ENCODE measurements at places on chromosomes 5 and 9.

DNA sequence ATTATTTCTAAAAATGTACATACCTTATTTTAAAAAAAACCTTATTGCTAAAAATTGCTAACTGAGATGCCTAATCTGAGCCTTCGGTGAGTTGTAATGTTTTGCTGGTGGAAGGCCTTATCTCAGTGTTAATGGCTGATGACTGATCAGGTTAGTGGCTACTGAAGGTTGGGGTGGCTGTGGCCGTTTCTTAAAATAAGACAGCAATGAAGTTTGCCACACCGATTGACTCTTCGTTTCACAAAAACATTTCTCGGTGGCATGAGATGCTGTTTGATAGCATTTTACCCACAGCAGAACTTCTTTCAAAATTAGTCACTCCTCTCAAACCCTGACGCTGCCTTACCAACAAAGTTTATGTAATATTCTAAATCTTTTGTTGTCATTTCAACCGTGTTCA lies 14.7 kb downstream of the CENPK start:
- no peak for DNase-seq

GRCh38 chr5:82277613-82277986 lies 554 bp downstream of the RPS23 start:
- DNase-seq, result no peak

GRCh38 chr5:151721087-151721646 lies 34.5 kb upstream of the SPARC start:
- DNase-seq, result no peak

- no peak for DNase-seq
Observed at GRCh38 chr5:50873595-50874277, 207.3 kb downstream of the PARP8 start.

GRCh38 chr5:179431221-179431824 lies 86.1 kb upstream of the ADAMTS2 start:
- DNase-seq, result no peak

- no peak for DNase-seq
Observed at GRCh38 chr9:92176800-92177185, 61.6 kb upstream of the SPTLC1 start.

- DNase-seq, result no peak
Observed at GRCh38 chr9:120971938-120972337, 45.3 kb upstream of the TRAF1 start.

- DNase-seq, result no peak
Observed at GRCh38 chr5:133525126-133525525, 87.2 kb downstream of the FSTL4 start.

DNA sequence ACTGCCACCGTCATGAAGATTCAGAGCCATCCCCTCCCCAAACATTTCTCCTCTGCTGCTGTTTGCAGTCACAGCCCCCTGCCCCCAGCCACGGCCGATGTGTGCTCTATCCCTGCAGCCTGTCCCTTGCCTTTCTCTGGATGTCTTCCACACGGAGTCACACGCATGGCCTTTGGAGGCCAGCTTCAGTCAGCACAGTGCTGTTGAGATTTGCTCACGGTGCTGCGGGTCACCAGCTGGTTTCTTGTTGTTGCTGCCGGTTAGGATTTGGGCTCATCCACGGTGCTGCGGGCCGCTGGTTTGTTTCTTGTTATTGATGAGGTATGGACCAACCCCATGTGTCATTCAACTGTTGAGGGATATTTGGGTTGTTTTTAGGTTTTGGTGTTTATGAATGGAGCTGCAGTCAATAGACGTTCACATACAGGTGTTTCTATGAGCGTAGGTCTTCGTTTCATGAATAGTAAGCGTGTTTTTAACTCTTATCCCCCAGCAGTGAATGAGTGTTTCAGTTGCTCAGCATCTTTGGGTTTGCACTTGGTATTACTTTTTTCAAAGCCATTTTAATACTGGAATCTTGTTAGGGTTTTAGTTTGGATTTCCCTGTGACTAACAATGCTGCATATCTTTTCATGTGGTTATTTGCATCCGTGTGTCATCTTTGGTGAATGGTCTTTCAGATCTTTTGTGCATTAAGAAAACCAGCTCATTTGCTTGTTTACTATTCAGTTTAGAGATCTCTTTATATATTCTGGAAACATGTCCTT lies 57.6 kb downstream of the AHRR start:
- no peak for DNase-seq

- DNase-seq, result no peak
Observed at GRCh38 chr9:105958587-105958986, 264.2 kb downstream of the TMEM38B start.

DNA sequence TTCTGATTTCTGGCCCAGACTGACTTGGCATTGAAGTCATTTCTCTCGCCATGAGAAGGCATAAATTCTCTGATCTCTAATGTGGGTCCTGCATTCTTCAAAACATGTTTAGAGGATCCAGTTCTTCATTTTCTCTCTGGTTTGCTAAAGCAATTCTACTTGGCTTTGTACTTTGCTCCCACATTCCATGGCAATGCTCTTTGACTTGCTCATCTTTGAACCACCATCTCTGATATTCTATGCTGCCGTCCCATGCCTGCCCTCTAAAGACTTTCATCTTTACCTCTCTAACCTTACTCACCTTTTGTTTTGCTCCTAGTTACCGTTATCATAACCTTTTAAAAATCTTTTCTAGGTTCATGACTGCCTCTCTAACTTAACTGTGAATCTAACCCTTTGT lies 366.9 kb downstream of the KIF4B start:
- DNase-seq, result no peak

DNA sequence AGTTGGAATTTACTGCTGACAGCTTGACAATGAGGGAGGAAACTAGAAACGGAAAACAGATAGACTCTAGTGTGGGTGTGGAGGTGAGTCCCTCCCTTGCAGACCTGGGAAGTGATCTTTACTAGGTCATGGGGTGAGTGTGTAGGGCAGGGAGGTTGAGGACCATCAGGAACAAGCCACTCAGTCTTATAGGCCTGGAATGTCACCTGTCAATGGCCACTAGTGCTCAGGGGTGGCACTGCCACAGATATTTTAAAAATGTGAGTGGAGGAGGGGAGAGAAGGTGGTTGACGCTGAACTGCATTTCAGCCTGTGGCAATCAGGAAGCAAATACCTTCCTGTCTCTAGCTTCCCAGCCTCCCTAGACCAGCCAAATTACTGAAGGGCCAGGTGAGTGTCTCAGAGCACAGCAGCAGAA lies 9.0 kb downstream of the OR2S2 start:
- no peak for DNase-seq

DNA sequence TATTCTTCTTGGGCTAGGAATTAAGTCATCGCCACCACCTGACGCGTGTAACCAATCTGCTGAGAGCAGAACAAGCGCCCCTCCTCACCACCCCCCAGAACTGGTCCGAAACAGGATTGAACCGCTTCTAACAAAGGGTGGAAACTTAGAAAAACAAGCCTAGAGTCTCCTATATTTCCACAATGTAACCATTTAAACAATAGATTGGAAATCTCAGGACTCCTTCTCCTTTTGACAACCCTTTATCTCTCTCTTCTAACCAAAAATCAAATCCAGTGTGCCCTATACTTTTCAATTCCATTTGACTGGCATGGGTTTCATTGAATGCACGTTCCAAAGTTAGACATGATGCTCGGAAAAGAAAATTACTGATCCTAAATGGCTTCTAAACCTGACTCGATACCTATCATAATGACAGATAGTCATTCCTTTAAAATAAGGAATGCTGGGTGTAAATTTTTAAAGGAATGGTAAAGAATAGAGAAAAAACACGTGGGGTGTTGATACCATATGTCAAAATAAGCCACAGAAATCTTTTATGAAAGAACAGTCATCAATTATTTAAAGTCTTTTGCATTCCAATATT lies 1.2 kb downstream of the ARRDC3 start:
- DNase-seq, result peak; percentile 69

GRCh38 chr9:133873009-133873408 lies 119.1 kb downstream of the VAV2 start:
- no peak for DNase-seq

DNA sequence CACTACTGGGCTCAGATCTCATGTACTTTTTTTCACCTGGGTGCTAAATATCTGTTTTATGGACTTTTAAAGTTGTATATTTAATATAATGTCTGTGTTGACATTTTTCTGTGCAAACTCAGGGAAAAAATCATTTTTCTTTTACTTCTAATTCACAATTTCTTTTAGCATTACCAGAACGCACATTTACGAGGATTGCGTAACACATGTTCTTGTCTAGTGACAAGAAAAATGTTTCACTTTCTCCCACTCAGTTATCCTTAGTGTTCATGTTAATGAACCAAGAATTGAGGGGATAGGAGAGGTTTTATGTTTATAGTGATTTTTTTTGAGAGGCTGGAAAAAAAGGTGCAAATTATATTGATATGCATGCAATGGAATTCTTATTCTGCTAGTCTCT lies 86.3 kb upstream of the PJA2 start:
- no peak for DNase-seq

DNA sequence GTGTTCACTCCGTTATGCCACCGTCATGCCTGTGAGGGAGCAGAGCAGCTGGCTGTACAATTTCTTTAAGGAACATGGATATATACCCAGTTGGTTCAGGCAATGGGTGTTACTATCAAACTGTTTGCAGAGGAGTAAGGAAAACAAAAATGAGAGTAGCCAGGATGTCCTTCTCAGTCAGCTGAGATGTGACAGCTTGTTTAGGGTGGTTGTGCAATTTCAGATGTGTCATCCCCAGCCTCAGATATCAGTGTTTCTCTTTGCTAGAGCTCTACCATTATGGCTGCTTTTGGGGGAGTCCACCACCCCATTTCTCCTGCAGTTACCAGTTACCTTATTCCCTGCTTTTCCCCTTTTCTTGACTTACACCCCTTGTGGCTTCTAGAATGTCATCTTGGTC lies 135.2 kb upstream of the SLC24A2 start:
- no peak for DNase-seq

DNA sequence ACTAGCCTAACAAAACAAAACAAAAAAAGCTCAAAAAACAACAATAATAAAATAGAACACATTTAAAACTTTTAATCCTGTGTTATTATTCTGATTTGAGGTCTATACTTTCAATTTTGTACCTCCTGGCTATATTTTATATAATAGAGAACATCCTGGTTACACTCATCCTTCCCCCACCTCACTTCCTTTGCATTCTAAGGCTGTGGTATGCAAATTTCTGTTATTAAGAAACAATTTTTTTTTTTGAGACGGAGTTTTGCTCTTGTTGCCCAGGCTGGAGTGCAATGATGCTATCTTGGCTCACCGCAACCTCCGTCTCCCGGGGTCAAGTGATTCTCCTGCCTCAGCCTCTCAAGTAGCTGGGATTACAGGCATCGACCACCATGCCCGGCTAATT lies 3.1 kb upstream of the RPL37 start:
- no peak for DNase-seq

- DNase-seq, result no peak
Observed at GRCh38 chr5:55917402-55918086, 66.4 kb downstream of the IL31RA start.

GRCh38 chr5:132787076-132787475 lies 10.0 kb upstream of the SEPTIN8 start:
- DNase-seq, result no peak

DNA sequence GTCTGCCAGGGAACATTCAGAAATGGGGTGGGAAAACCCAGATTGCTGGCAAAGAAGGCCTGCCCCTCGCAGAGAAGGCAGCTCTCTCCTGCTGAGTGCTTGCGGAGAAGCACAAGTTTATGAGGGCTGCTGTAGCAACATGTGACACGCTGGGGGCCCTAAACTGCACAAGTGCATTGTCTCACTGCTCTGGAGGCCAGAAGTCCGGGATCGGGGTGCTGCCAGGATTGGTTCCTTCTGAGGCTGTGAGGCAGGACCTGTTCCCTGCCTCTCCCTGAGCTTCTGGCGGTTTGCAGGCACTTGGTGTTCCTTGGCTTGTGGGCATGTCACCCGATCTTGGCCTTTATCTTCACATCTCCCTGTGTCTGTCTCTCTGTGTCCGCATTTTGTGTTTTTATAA lies 75.6 kb upstream of the NEURL1B start:
- no peak for DNase-seq

DNA sequence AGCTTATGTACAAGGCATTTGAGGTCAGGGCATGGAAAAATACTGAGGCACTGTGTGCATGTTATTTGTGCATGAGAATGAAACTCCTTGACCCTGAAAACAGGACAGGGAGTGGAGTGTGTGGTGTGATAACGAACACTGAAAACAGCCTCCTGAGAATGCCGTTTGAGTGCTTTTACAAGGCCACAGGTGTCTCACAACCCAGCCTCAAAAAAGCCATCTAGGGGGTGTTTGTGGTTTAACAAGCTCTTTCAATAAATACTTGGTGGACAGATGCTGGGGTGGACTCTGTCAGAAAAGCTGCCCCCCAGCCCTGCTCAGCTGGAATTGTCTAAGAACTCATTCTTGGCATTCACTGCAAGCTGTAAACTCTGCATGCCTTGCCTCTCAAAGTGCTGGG lies 94.0 kb upstream of the SLC25A48 start:
- no peak for DNase-seq

DNA sequence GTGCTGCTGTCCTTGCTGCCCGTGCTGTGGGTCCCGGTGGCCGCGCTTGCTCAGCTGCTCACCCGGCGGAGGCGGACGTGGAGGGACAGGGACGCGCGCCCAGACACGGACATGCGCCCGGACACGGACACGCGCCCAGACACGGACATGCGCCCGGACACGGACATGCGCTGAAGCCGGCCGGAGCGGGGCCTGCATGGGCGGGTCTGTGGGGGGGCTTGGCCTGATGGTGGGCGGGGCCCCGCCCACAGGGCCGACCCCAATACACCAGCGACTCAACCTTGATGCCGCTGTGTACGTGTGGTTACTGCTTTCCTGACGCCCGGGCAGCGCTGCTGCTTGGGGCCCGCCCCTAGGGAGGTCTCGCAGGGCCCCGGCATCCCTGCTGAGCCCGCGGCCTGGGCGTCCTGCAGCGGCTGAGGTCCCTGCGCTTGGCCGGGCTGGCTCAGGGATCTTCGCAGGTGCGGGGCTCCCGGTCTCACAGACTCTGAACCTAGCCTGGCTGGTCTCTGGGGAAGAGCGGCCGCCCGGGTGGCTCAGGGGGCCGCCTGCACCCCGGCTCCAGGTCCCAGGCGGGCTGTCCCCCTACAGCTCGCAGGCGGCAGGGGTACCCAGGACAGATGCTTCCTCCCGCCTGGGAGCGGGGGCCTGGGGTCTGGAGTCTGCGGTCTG lies 20.9 kb downstream of the SLC6A18 start:
- DNase-seq, result no peak

- DNase-seq, result no peak
Observed at GRCh38 chr5:65101632-65102100, 332.9 kb downstream of the CWC27 start.

- DNase-seq, result no peak
Observed at GRCh38 chr9:113302792-113303418, at the start of gene RNF183. TSS of gene RNF183 (minus strand) at chr9:113303376. CDS start at chr9:113298184, 5,192 bp downstream.

DNA sequence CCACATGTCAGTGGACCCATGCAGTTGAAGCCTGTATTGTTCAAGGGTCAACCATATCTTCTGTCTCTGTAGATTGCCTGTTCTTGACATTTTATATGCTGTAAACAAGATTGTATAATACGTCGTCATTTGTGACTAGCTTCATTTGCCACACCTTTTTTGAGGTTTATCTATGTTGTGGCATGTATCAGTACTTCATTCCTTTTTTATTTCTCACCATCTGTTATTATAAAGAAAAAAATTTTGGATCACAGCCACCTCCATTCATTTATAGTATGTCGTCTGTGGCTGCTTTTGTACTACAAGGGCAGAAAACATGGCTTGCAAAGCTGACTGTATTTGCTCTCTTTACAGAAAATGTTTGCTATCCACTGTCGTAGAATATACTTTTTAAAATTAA lies 72.4 kb downstream of the TEK start:
- no peak for DNase-seq

GRCh38 chr5:10467281-10468198 lies 25.9 kb downstream of the ROPN1L start:
- no peak for DNase-seq

Measured in T-helper 9 cell (primary cell).